SJSA1 (cell line): ENCODE measurements at places on chromosomes 7 and 10. TPM values are rescaled to one million over a fixed set of nuclear protein-coding genes. Genes with fewer than 3 reads are reported as not detected.

NRP1 gene
- total RNA-seq = 63.0 and 85.9 TPM in 2 replicates

KLHDC10 gene
- total RNA-seq = 15.9 and 23.0 TPM in 2 replicates

GRCh38 chr10:45602082-45602730 lies 70.4 kb downstream of the ZFAND4 start:
- no peak overlapping the region for H3K4me3 ChIP-seq
- H3K27me3 ChIP-seq = peaks cover 17% of the 10 kb centered on the region
- no peaks in the 10 kb centered on the region for H3K4me1 ChIP-seq
- H3K27ac ChIP-seq = no peak overlapping the region
- H3K36me3 ChIP-seq = no peaks in the 10 kb centered on the region
- DNase-seq = no peak

DNA sequence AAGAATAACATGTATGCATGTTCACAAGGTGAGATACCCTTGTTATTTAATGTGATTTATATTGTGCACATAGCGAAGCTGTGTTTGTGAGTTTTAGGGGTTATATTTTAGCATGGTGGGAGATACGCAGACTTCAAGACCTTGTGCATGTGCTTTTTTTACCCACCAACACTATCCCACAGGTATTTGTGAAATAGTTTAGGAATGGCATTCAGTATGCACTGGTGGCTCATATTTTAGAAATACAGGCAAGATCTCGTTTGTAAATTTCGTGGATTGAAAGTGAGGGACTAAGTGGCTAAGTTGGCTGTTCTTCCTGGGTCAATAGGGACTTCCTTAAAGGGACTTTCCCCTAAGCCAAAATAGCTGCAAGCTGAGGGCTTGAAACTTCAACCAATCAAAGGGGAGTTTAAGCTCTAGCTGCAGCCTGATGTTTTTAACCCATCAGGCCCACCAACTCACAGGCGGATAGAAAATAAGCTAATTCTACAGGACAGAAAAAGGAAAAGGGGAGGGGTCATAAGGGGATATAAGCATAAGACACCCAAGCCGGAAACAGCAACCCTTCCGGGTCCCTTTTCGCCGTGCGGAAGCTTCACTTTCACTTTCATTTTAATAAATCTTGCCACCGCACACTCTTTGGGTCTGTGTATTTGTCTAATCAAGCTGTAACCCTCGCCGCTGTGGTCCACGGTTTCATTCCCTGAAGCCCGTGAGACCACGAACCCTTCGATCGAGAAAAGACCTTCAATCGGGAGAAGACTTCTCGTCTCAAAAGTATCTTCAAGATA lies 291.0 kb downstream of the GPR158 start:
- no peaks in the 10 kb centered on the region for H3K27me3 ChIP-seq
- H3K27ac ChIP-seq = no peak overlapping the region

DNA sequence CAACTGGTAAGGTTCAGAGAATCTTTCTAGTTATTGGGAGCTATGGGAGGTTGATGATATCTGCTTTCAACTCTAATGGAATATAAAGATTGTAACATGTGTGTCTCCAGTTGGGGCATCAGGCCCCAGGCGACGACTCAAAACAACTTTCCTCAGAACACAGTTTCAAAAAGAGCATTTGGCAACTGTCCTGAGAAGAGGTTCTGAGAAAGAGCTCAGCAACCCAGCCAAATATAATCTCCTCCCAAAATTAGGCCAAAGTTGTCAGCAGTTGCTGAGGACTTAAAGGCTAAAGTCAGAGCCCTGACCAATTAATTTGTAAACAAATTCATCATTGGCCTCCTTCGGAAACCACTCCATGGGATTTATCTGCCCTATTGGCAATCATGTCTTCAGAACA lies 251.1 kb upstream of the NFE2L3 start:
- H3K4me1 ChIP-seq = no peaks in the 10 kb centered on the region
- DNase-seq = no peak
- H3K27me3 ChIP-seq = peaks cover 19% of the 10 kb centered on the region
- no peaks in the 10 kb centered on the region for H3K36me3 ChIP-seq
